ENCODE measurements at places on chromosomes 6 and 20. TPM values are rescaled to one million over a fixed set of nuclear protein-coding genes. Genes with fewer than 3 reads are reported as not detected.

The FAXC gene
- not detected for total RNA-seq

GRCh38 chr6:163099621-163100171, 314.8 kb upstream of the QKI start:
- DNase-seq, result no peak
- H3K4me3 ChIP-seq, result no peak overlapping the region
- H3K36me3 ChIP-seq, result no peaks in the 10 kb centered on the region
- peaks cover 4% of the 10 kb centered on the region for H3K27me3 ChIP-seq

The CALHM4 gene
- total RNA-seq, result not detected

- H3K4me3 ChIP-seq, result no peak overlapping the region
- H3K27me3 ChIP-seq, result no peaks in the 10 kb centered on the region
- no peaks in the 10 kb centered on the region for H3K36me3 ChIP-seq
- H3K4me1 ChIP-seq, result no peaks in the 10 kb centered on the region
Observed at GRCh38 chr6:89566008-89566800, 72.3 kb downstream of the LYRM2 start.

DNA sequence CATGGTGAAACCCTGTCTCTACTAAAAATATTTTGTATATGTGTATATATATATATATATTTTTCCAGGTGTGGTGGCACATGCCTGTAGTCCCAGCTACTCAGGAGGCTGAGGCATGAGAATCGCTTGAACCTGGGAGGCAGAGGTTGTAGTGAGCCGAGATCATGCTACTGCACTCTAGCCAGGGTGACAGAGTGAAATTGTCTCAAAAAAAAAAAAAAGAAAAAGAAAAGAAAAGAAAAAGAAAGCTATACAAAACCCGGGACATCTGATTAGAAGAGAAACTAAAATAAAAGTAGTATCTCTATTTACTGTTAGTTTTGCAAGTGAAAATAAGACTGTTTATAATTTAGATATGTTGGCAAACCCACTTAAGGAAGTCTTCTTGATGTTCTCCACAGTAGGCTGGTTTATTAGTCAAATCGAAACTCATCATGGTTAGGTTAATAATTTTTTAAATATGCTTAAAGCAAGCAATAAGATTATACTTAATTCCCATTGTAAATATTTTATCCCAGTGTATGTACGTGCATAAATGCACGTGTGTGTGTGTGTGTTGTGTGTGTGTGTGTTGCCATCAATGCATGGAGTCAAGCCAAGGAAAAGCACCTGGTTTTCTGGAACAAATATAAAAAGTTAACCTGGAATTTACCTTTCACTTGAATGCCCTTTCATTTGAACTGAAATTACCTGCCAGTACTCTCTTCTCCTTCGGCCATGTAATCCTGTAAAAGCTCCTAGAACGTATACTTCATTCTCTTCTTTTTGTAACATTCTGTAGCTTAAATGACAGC, 7.1 kb downstream of the VNN2 start:
- peaks cover 3% of the 10 kb centered on the region for H3K4me1 ChIP-seq
- H3K4me3 ChIP-seq, result no peak overlapping the region
- peaks cover 40% of the 10 kb centered on the region for H3K36me3 ChIP-seq
- peak overlapping the region; percentile 25 for H3K27ac ChIP-seq
- no peak for DNase-seq

The GTSF1L gene
- total RNA-seq, result not detected

- H3K27me3 ChIP-seq, result no peaks in the 10 kb centered on the region
- no peak overlapping the region for H3K4me3 ChIP-seq
- H3K4me1 ChIP-seq, result no peaks in the 10 kb centered on the region
- no peak overlapping the region for H3K27ac ChIP-seq
Observed at GRCh38 chr6:68233623-68234022, 401.5 kb upstream of the ADGRB3 start.

- H3K27ac ChIP-seq, result no peak overlapping the region
- H3K36me3 ChIP-seq, result no peaks in the 10 kb centered on the region
- no peak for DNase-seq
- no peak overlapping the region for H3K4me3 ChIP-seq
- H3K4me1 ChIP-seq, result no peaks in the 10 kb centered on the region
Observed at GRCh38 chr6:72245565-72245964, 359.2 kb downstream of the RIMS1 start.

DNA sequence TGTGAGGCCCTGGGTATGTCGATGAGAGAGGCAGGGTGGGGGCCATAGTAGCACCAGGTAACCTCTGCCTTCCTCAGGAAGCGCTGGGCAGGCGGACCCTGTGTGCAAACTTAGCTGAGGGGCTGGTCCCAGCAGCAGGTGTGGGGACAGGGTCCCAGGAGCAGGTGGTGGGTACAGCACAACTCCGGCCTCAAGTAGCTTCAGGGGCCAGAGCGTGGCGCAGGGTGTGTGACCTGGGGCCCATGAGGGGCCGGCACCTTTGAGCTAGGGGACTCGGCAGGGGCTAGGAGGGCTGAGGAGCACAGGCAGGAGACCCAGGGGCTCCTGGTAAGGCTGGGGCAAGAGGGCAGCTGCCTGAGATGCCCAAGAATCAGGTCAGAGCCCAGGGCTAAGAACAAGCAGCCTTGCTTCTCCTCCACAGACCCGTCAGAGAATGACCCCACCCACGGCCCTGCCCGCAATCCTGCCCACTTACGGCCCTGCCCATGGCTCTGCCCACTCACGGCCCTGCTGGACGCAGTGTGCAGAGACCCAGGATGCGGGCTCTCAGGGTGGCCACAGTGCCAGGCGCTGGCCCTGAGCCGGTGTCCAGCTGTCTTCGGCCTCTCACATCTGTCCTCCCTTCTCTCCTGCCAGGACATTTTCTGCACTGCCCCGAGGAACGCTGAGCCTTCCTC, 30.9 kb downstream of the CHRNA4 start:
- peaks cover 18% of the 10 kb centered on the region for H3K4me1 ChIP-seq
- H3K27ac ChIP-seq, result no peak overlapping the region
- DNase-seq, result no peak
- no peak overlapping the region for H3K4me3 ChIP-seq
- no peaks in the 10 kb centered on the region for H3K27me3 ChIP-seq

The RHAG gene
- total RNA-seq, result not detected

- no peak overlapping the region for H3K27ac ChIP-seq
- H3K27me3 ChIP-seq, result no peaks in the 10 kb centered on the region
- DNase-seq, result no peak
- peaks cover 14% of the 10 kb centered on the region for H3K36me3 ChIP-seq
- no peaks in the 10 kb centered on the region for H3K4me1 ChIP-seq
Observed at GRCh38 chr6:38584731-38585130, 55.0 kb downstream of the BTBD9 start.

DNA sequence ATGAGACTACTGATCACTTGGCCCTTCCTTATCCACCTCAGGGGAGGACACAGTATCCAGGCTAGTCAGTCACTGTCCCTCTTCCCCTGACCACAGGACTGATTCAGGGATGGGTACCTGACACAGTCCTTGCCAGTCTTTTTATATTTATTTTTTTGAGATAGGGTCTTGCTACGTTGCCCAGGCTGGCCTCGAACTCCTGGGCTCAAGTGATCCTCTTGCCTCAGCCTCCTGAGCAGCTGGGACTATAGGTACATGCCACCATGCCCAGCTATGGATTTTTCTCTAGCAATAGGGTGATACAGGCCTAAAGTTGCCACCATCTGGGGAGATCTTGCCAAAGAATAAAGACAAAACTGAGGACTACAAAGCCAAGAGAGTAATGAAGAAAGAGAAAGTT, 10.2 kb downstream of the TUBB2B start:
- no peak overlapping the region for H3K4me3 ChIP-seq
- H3K4me1 ChIP-seq, result no peaks in the 10 kb centered on the region
- H3K27ac ChIP-seq, result no peak overlapping the region

GRCh38 chr6:89776583-89777233, 42.9 kb downstream of the MDN1 start:
- no peak overlapping the region for H3K4me3 ChIP-seq
- H3K27ac ChIP-seq, result no peak overlapping the region
- DNase-seq, result no peak
- H3K4me1 ChIP-seq, result no peaks in the 10 kb centered on the region
- H3K36me3 ChIP-seq, result peaks cover 54% of the 10 kb centered on the region

The MGME1 gene
- 15.0 TPM for total RNA-seq

- H3K4me1 ChIP-seq, result peaks cover 3% of the 10 kb centered on the region
- H3K4me3 ChIP-seq, result no peak overlapping the region
- H3K27ac ChIP-seq, result no peak overlapping the region
- H3K27me3 ChIP-seq, result peaks cover 13% of the 10 kb centered on the region
Observed at GRCh38 chr6:40915165-40915564, 123.9 kb downstream of the UNC5CL start.

DNA sequence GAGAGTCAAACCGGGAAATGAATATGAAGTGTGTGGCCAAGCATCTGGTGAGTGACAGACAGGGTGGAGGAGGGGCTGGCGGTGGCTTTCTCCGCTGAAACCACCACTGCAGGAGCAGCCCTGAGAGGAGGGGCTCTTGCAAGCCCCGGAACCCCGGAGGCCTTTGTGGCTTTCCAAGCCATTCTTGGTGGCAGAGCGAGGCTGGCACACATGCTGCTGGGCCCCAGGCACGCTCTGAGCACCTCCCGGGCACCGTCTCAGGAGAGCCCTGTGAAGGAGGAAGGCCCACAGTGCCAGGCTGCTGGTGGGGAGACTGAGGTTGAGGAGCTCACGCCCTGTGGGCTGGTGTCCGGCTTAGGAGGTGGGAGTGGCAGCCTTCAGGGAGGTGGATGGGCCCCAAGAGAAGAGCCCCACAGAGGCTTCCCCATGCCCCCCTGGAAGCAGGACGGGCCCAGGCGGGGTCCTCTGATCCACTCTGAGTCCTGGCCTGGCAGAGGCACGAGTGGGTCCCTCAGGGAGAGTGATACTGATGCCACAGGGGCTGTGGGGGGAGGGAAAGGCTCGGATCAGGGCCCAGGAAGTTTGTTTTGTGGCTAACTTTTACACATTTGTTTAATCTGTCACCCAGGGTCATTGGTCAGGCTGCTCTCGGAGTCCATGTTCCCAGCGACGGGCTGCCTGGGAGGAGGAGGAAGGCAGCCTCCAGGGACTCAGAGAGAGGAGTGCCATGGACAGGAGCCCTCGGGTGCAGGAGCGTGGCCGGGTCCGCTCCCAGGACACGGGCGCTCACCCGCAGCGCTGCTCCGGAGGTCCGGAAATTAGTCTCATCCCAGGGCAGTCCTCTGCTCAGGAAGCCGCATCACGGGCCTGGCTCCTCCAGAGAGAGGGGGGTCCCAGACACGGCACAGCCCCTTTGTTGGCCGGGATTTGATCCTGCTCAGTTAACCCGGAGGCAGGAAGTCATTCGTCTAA, 170.7 kb downstream of the ERMARD start:
- no peak overlapping the region for H3K4me3 ChIP-seq
- no peak overlapping the region for H3K27ac ChIP-seq
- no peaks in the 10 kb centered on the region for H3K36me3 ChIP-seq
- no peak for DNase-seq

The C6orf136 gene
- total RNA-seq, result 39.8 TPM

DNA sequence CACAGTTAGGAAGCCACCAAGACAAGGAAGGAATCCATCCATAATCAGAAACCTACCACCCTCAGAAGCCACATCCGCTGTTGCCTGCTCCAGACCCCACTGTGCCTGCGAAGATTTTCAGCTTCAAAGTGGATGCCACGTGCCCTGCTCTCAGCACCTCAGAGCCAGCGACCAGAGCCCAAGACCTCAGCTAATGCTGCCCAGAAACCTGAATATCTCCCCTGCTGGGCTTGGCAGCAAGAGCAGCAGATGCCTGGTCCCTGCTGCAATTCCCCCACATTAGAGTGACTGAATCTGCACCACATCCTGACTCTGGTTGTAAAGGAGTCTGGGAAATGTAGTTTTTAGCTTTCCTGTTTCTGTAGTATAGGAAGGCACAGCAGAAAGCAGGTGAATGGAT, 10.7 kb upstream of the ULBP3 start:
- no peaks in the 10 kb centered on the region for H3K36me3 ChIP-seq
- no peaks in the 10 kb centered on the region for H3K27me3 ChIP-seq
- DNase-seq, result no peak
- H3K27ac ChIP-seq, result no peak overlapping the region

The NNAT gene
- not detected for total RNA-seq

DNA sequence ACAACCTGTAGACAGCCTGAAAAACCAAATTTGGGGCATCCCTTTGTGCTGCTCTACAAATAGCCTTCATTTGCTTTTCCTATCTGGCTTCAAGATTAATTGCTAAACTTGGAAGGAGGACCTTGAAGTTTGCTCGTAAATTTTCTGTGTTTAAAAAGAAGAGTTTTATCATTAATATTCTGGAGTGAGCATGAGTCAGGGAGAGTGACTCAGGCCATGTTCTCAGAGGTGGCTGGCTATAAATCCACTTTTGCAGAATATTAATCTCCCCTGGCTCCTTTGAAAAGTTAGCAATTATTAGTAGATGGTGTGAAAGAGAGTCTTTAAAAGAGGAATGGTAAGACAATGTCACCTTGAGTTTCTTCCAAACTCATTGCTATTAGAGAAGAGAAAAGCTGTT, 91.0 kb downstream of the ANKEF1 start:
- H3K4me3 ChIP-seq, result no peak overlapping the region
- H3K27ac ChIP-seq, result no peak overlapping the region
- H3K27me3 ChIP-seq, result no peaks in the 10 kb centered on the region
- no peak for DNase-seq
- no peaks in the 10 kb centered on the region for H3K36me3 ChIP-seq

GRCh38 chr6:152605342-152605741, 31.8 kb downstream of the SYNE1 start:
- no peaks in the 10 kb centered on the region for H3K27me3 ChIP-seq
- no peak overlapping the region for H3K27ac ChIP-seq
- H3K4me1 ChIP-seq, result no peaks in the 10 kb centered on the region
- DNase-seq, result no peak

GRCh38 chr6:69571234-69571633, 225.6 kb downstream of the LMBRD1 start:
- no peak overlapping the region for H3K4me3 ChIP-seq
- no peaks in the 10 kb centered on the region for H3K27me3 ChIP-seq
- no peaks in the 10 kb centered on the region for H3K36me3 ChIP-seq
- no peak for DNase-seq

- H3K4me1 ChIP-seq, result no peaks in the 10 kb centered on the region
- no peak overlapping the region for H3K4me3 ChIP-seq
- H3K36me3 ChIP-seq, result no peaks in the 10 kb centered on the region
- H3K27me3 ChIP-seq, result peaks cover 56% of the 10 kb centered on the region
- DNase-seq, result no peak
Observed at GRCh38 chr6:33797626-33798342, 6.0 kb downstream of the MLN start.

DNA sequence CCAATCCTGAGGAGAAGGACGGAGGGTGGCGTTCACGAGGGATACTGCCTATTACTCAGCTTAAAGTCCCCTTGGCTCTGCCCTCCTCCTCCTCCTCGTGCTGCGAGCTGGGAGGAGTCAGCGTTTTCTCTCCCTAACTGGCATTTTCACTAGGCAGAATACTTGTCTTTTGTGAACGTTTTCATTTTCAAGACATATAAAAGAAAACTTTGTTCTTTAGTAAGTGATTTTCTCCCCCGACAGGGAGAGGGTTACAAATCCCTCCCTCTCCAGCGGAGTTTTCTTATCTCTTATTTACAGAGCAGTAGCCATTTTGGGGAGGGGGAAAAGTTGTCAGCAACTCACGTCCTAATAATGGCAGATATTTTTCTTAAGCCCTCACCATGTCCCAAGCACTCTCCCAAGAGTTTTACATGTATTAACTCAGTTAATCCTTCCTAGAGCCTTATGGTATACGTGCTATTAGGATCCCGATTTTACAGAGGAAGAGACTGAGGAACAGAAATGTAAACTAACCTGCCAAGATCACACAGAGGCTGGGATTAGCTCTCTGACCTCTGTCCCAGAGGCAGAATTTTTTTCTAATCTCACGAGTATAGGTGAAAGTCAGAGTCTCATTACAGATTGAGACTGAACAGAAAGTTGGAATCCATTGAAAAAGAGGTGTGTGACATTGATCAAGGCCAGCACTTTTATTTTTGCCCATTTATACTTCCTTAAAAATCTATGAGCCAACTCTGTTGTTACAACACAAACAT, 30.0 kb upstream of the ZNF217 start:
- peak overlapping the region; percentile 53 for H3K27ac ChIP-seq
- H3K27me3 ChIP-seq, result no peaks in the 10 kb centered on the region
- H3K4me3 ChIP-seq, result peak overlapping the region; percentile 39
- no peak for DNase-seq
- H3K36me3 ChIP-seq, result no peaks in the 10 kb centered on the region

The CLPSL2 gene
- not detected for total RNA-seq
